CD4-positive, alpha-beta T cell treated with Interleukin-1 beta for 1 hour (primary cell): ENCODE measurements at places on chromosomes 3 and 15.

DNA sequence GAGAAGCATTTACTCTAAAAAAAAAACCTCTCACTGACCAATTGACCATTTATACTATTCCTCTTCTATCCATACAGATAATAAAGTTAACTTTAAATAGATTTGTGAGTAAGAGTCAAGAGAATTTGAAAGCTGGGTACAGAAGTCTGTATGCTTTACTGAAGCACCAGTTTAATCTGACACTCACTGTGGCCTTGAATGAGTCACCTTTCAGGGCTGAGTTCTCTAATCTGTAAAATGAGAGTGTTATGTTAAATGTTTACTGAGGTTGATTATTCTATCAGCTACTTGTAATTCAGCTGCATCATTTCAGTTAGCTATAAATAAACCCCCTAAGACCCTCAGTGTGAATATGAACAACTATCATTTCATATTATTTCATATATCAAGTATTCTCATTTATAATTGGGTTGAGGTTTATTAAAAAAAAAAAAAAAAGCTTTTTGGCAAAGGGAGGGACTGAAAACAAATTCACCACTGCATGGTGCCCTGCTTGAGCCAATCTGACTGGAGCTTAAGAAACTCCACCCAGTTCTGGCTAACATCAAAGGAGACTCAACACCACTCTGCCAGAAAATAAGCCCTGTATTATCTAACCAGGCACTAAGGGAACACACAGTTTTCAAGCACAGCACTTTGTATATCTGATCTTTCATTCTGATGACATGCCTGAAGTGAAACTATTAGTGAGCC is 2.8 kb downstream of the MAP4 start:
- DNase-seq = no peak

DNA sequence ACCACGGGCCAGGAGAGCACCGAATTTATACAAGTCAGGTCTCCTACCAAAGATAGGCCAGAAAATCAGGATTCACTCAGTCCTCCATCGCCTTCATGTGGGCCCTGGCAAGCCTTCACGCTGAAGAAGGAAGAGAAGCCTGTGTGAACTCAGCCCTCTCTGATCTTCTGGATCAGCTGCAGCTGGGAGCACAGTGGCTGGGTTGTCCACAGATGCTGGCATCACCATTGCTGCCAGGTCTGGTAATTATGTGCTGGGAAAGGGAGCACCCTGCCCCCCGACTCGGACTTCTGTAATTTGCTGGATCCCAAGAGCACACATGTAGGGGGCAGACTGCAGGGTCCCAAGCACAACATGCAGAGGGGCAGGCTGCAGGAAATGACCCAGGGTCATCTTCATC is 12.4 kb upstream of the PDE8A start:
- DNase-seq = no peak

DNA sequence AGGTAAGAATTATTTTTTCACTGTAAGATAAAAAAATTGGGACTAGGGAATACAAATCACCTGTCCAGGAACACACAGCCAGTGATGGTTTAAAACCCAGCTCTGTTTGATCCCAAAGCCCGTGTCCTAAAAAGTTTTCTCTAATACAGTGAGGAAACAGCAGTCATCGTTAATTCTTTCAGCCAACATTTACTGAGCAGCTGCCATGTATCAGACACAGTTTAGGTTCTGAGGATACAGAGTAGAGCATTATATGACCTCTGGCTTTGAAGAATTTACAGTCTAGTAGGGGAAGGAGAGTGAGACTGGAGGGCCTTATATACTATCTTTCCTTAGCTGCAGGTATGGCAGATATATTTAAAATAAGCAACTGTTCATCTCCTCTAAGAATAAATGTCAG is 82.7 kb downstream of the KCNMB2 start:
- no peak for DNase-seq

DNA sequence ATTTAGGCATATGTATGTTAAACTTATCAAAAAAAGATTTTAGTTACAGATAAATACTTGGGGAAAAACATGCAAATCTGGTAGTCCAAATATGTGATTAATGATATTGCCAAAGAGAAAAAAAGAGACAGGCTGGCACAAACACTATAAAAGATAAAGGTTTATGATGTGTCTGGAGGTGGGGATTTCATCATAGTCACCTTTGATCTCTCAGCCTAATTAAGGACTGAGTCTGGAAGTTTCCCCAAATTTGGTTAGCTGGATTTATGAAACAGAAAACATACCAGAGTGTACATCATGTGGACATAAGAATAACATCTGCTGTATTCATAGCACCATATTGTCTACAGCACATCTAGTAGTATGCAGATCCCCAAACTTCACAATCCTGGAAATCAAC is 157.0 kb downstream of the FGF12 start:
- DNase-seq = no peak

- no peak for DNase-seq
Measured at GRCh38 chr3:73633916-73634344, 9.2 kb upstream of the PDZRN3 start.
